ENCODE measurements at places on chromosomes 3 and 15. TPM values are rescaled to one million over a fixed set of nuclear protein-coding genes. Genes with fewer than 3 reads are reported as not detected.

Gene C3orf80
- 2.2 TPM for total RNA-seq

Gene SKOR1
- 0.60 TPM for total RNA-seq

Gene TMIE
- total RNA-seq, result 1.0 TPM

Gene SEMA3G
- total RNA-seq, result 7.5 TPM

Gene GTF2A2
- 84.6 TPM for total RNA-seq

Gene TIGIT
- 0.78 TPM for total RNA-seq

Gene SLC15A2
- 39.2 TPM for total RNA-seq

Gene NOX5
- total RNA-seq, result 0.89 TPM

Gene RPP25
- 7.3 TPM for total RNA-seq

Gene GOLGA8T
- total RNA-seq, result not detected

GRCh38 chr3:152225201-152225600, 43.5 kb upstream of the MBNL1 start:
- no peak for DNase-seq

DNA sequence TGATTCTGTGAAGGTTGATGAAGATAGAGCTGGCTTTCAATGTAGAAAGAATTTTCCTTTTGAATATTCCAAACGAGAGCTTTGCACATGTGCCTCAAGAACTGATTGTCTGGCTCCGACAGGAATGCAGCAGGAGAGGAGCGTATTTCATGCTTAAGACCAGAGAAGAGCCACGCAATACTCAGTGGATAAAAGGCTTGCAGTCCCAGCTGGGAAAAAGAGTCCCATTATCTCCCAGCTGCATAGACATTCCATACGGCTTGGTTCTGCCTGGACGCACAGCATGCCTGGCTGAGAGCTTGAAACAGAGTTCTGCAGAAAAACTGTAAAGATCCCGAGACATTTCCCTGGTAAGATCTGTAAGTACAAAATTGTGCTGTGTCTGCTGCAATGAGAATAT, at the start of gene CNTN6:
Gene CNTN6, plus strand, starts transcription at position 254 of the 400 bp plus-strand sequence. CDS start 54,985 bp downstream, outside the sequence.
- no peak for DNase-seq

DNA sequence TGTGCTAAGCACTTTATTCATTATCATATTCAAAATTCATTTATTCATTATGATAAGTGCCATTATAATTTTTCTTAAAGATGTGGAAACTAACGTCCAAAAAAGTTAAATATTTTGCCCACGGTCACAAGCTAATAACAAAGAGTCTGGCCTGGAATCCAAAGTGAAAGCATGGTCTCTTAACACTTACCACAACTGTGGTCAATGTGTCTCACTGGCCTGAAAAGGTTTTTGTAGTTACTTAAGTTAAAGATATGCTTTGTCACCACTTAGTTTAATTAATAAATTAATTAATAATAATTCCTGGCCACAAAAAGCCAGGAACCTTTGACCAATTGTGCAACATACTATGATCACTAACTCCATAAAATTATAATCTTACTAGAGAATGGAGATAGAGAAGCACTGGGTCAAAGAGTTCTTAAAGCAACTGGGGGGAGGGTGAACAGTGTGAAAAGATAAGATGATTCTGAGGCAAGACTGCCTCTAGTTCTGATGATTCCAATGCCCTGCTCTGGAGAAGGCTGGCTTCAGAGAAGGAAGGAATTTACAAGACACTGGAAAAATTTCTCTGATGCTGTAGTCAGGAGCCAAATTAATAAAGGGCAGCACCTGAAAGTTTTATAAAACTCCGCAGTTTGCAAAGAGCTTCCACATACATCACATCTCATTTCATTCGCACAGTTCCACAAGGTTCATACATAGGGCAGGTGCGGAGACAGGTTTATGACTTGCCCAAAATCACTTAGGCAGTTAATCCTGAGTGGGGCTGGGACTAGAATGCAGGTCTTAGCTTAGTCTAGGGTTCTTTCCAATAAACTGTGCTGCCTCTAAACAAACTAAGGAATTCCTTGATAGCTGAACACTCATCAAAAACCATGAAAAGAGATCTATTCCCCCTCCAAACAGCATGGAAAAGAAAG, 32.5 kb downstream of the NPTN start:
- no peak for DNase-seq

DNA sequence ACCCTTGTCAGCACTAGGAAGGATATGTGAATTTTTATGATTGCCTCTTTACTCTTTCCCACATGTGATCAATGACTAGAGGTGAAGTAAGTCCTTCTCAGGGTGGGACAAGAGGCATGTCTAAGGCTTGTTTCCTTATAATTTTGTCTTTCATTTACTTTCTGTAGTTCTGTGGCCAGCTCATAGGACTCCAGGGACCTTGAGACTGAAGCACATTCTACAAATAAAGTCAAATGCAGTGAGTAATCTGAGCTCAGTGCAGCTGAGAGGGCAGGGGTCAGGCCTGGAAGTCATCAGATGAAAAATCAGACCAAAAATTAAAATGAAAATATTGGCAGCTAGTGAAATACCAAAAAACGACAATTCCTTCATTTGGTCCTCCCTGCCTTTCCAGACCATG, 424.7 kb upstream of the THBS1 start:
- no peak for DNase-seq

GRCh38 chr3:126064627-126065258, 19.2 kb downstream of the SLC41A3 start:
- DNase-seq, result peak; percentile 73

DNA sequence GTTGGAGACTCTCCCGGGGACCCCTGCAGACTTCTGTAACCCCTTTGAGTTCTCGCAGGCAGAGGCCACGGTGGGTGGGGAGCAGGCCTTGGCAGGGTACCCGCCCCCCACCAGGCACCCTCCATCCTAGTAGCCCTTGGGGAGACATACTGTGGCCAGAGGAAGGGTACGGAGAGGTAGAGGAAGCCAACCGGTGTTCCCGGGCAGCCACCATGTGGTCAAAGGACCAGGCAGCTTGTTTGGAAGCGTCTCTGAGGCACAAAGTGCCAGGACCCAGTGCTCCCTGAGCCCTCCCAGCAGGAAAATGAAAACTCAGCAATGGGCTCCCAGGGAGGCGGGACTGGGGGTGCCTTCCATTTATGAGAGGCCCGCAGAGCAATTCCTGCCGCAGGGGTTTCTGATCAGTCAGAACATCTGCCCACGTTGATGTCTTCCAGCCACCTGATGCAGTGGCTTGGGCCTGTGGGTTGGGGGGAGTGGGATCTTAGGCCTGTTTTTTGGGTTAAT, 53.0 kb upstream of the CGNL1 start:
- DNase-seq, result no peak

- peak; percentile 70 for DNase-seq
These were observed 458 bp downstream of the MCF2L2 start for GRCh38 chr3:183427876-183428446.

GRCh38 chr15:69092159-69092558, 68.3 kb upstream of the GLCE start:
- DNase-seq, result no peak

GRCh38 chr15:77013776-77014131, 18.8 kb downstream of the PSTPIP1 start:
- no peak for DNase-seq

DNA sequence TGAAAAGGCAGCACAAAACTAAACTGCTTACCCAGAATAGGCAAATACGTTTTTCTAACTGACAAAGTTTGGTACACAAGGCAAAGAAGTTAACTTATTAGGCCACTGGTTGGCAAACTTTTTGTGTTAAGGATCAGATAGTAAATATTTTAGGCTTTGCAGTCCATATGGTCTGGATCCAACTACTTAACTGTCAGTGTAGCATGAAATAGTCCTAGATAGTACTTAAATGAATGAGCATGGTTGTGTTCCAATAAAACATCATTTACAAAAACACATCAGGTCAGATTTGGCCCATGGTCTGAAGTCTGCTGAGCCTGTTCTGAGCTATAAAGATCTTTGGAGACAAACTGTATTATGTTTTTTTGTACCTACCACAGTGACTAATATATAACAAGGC, 136.9 kb downstream of the PCCB start:
- no peak for DNase-seq

- DNase-seq, result no peak
These were observed 1686.7 kb downstream of the SI start for GRCh38 chr3:163391407-163392181.

DNA sequence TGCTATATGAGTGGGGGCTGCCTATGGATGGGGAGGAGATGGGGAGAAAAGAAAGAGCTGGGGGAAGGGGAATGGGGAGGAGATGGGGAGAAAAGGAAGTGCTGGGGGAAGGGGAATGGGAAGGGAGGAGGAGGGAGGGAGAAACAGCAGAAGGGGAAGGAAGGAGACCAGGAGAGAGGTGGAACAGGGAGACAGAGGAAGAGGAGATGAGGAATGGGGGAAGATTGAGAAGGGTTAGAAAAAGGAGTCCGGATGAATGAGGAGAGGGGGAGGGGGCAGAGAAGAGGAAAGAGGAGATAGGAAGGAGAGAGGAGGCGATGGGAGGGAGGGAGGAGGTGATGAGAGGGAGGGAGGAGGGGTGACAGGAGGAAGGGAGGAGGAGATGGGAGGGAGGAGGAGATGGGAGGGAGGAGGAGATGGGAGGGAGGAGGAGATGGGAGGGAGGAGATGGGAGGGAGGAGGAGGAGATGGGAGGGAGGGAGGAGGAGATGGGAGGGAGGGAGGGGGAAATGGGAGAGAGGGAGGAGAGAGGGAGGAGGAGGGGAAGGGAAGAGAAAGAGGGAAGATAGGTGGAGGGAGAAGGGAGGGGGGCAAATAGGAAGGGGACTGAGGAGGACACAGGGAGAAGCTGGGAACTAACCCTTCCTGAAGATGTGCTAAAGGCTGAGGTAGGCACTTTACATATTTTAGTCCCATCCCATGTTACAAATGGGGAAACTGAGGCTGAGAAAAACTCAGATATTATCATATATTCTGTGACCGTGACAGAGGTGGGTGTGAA, 6.6 kb upstream of the BCL2L10 start:
- no peak for DNase-seq

- no peak for DNase-seq
These were observed 69.1 kb upstream of the PROK2 start for GRCh38 chr3:71854096-71854495.

DNA sequence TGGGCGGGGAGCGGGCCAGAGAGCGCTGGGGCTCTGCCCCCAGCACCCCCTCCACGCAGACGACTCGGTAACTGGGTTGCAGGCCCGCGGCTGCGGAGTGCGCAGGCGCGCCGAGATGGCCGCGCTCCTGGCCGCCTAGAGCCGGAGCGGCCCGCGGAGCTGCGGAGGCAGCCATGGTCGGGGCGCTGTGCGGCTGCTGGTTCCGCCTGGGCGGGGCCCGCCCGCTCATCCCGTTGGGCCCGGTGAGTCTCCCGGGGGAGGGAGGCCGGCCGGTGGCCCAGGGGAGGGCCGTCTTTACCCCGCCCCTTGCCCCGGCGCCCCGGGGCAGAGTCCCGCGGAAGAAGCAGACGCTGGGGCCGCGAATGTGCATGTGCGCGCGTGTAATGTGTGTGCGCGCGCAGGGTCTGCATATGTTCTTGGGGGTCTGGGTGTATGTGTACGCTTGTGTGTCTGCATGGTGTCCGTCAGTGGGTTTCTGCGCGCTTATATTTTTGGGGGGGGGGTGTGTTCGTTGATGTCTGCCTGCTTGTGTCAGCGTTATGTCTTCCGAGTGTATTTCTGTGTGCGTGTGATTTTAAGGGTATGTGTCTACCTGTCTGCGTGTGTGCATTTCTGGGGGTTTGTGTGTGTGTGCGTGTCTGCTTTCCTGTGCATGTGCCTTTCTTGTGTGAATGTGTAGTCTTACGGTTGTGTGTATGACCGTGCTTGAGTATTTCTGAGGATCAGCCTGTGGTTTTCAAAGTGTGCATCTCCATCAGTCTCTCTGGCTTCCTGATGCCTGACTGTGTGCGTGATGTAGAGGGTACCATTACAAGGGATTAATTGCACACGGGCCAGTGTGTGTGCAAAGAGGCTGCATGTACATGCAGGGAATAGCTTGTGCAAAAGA, at the start of gene ABHD14A:
Gene ABHD14A, plus strand, starts transcription at position 102 of the 889 bp plus-strand sequence. Its CDS starts 72 bp downstream, at position 174.
- peak; percentile 74 for DNase-seq

GRCh38 chr3:156478891-156479290, 76.0 kb downstream of the SSR3 start:
- DNase-seq, result no peak

- DNase-seq, result no peak
These were observed at the start of gene A4GNT for GRCh38 chr3:138132239-138132638. A4GNT (minus strand) TSS chr3:138132390; CDS start chr3:138131256, 1,134 bp downstream.
